ENCODE measurements at places on chromosomes 1 and 21.

- no peak for DNase-seq
Observed at GRCh38 chr1:223674119-223674890, 8.8 kb upstream of the CAPN8 start.

- DNase-seq, result no peak
Observed at GRCh38 chr1:155076371-155076770, 2.3 kb upstream of the EFNA3 start.

GRCh38 chr1:9833632-9834031 lies 9.9 kb upstream of the CLSTN1 start:
- no peak for DNase-seq

- peak; percentile 24 for DNase-seq
Observed at GRCh38 chr1:177897998-177898654, 71.7 kb downstream of the SEC16B start.

DNA sequence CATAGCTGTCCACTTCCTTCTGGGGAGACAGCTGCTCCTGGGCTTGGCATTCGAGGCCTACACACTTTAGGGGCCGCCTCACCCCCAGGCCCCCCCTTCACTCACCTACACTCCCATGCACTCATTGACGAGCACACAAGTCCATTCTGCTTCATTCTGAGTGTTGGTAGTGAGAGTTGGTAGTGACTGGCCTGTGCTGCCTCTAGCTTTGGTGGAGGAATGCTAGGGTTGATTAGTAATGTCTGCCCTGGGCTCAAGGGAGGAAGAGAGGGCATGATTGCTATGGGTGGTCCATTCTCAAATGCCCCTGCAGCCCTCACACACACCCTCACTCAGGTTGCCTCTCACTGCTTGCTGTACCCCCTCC lies 30.4 kb downstream of the TRIM11 start:
- DNase-seq, result no peak

GRCh38 chr1:111332190-111332589 lies 41.5 kb downstream of the CHIA start:
- no peak for DNase-seq

DNA sequence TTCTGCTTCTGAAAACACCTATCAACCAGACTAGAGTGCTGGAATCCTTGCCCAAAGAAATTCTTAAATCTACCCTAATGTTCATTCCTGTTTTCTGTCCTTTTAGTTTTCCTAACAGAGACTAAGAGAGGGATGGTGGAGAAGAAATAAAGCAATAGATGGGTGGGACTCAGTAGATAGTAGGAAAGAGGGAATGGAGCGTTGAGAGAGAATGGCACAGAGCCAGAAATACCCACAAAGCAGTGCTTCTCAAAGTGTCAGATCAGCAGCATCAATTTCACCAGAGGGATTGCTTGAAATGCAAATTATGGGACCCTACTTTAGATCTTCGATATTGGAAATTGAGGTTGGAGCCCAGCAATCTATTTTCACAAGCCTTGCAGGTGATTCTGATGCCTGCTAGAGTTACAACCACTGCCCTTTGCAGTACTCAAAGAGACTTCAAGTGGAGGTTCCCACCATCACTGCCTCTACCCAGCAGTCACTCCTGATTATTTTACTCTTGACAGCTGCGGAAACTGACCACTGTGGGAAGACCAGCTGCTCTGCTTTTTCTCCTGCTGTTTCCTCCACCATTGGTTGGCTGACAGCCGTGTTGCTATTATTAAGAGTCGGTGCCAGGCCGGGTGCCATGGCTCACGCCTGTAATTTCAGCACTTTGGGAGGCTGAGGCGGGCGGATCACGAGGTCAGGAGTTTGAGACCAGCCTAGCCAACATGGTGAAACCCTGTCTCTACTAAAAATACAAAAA lies 11.4 kb upstream of the PRPF3 start:
- no peak for DNase-seq

DNA sequence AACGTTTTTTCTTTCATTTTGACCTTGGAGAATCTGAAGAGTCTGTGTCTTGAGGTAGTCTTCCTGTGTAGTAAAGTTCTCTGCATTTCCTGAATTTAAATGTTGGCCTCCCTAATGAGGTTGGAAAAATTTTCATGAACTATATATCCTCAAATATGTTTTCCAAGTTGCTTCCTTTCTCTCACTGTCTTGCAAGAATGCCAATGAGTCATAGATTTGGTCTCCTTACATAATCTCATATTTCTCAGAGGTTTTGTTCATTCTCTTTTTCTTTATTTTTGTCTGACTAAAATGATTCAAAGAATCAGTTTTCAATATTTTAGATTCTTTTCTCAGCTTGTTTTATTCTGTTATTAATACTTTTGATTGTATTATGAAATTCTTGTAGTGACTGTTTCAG lies 87.6 kb downstream of the DRAM2 start:
- DNase-seq, result no peak

- no peak for DNase-seq
Observed at GRCh38 chr21:44370786-44371410, 17.5 kb downstream of the TRPM2 start.
